ENCODE measurements at places on chromosomes 3 and 15. TPM values are rescaled to one million over a fixed set of nuclear protein-coding genes. Genes with fewer than 3 reads are reported as not detected.

GNB5 gene
- total RNA-seq, result 46.9 TPM

AGBL1 gene
- total RNA-seq, result not detected

ICE2 gene
- total RNA-seq, result 11.1 TPM

CNBP gene
- 475 TPM for total RNA-seq

RTP4 gene
- not detected for total RNA-seq

CRTAP gene
- total RNA-seq, result 256 TPM

CCPG1 gene
- total RNA-seq, result 77.4 TPM

KLF15 gene
- total RNA-seq, result 3.2 TPM

CAMK1 gene
- 15.9 TPM for total RNA-seq

TRPM1 gene
- under 0.01 TPM for total RNA-seq

CALML4 gene
- total RNA-seq, result 3.1 TPM

DAZL gene
- total RNA-seq, result not detected

SLC9C1 gene
- 0.43 TPM for total RNA-seq

PAK2 gene
- total RNA-seq, result 36.4 TPM

All from tracheal epithelial cell (primary cell).